Type B pancreatic cell (in vitro differentiated cells): ENCODE measurements at places on chromosomes 11 and 22.

GRCh38 chr22:19896665-19897355, 42.1 kb upstream of the GNB1L start:
- DNase-seq = no peak

DNA sequence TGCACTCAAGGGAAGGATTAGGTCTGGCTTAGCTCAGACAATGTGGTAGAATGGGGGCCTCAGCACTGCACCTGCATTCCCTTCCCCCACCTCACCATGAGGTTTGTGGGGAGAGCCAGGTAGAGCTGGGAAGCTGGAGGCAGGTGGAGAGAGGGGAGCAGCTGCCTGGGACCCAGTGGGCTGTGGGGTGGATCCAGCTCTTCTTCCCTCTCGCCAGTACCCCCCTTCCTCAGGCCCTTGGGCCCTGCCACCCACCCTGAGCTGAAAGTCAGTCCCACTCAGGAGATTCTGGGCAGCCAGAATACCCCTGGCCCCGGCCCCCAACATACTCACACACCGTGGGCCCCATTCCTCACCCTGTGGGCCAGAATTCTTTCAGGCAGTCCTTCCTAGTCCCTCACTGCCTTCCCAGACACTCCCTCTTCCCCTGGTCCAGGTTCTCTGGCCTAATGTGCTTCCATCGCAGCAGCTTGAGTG, 3.1 kb upstream of the POLD4 start:
- DNase-seq = no peak

- DNase-seq = no peak
Measured at GRCh38 chr11:14117632-14118031, 155.1 kb downstream of the SPON1 start.

- DNase-seq = no peak
Measured at GRCh38 chr11:46099963-46100316, 21.3 kb downstream of the PHF21A start.

- DNase-seq = no peak
Measured at GRCh38 chr22:45125188-45125587, 38.5 kb upstream of the NUP50 start.

DNA sequence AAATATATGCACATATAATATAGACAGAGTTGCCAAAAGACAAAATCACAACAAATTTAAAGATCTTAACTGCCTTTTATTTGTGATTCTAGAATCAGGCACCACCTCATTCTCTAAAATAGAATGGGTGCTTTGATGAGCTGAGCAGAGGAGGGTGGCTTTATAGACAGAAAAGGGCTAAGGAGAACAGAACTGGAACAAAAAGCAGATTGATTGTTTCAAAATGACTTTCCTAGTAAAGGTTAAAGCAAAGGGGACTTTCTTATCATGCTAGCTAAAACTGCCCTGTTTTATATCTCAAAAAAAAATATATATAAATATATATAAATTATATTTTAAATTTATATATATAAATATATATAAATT, 287.6 kb downstream of the FAT3 start:
- no peak for DNase-seq

- DNase-seq = no peak
Measured at GRCh38 chr11:85953491-85954143, 98.4 kb downstream of the CCDC83 start.

DNA sequence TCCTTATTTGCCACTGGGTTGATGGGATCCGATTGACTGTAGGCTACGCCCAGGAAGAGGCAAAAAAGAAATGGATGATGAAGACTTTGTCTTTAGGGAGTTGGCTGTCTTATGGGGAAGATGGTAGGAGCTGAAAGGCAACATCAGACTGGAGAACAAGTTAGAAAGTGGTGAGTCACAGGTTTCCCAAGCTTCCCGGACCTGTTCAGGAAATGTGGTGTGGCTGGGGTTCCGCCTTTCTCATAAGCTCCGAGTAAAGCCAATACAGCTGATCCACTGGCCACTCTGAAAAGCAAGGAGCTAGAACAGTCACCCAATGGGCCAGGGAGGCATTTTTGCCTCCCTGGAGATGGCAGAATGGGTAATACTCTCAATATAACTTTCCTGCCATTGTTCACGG, 194.5 kb downstream of the SNX19 start:
- DNase-seq = no peak

DNA sequence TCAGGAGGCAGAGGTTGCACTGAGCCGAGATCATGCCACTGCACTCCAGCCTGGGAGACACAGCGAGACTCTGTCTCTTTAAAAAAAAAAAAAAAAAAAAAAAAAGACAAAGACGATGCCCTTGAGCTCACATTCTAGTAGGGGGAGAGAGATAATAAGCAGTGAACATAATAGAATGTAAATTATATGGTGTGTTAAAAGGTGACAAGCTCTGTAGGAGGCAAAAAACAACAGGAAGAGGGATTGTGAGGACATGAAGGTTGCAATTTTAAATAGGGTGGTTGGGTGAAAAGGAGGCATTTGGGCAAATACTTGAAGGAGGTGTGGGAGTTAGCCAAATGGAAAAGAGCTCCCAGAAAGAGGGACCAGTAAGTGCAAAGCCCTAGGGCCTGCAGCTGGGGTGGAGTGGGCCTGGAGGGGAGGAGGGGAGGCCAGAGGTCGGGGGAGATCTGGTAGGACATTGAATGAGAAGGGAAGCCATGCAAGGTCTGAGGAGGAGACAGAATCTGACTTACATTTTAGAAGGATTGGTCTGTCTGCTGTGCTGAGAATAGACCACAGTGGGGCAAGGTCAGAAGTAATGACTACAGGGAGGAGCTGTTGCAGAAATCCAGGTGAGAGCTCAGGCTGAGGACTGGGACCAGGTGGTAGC, 26.6 kb downstream of the P2RY2 start:
- DNase-seq = no peak

DNA sequence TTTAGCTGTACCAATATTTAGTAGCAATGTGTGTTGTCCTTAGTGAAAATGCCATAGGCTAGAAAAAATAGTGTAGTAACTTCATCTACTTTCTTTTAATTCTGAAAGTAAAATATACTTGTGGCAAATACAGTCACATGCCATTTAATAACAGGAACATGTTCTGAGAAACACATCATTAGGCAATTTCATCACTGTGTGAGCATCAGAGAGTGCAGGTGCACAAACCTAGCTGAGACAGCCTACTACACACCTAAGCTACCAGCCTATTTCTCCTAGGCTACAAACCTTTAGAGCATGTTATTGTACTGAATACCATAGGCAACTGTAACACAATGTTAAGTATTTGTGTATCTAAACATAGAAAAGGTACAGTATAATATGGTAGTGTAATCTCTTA, 127.0 kb upstream of the PITPNB start:
- DNase-seq = no peak

- DNase-seq = no peak
Measured at GRCh38 chr22:22165936-22166710, 78.5 kb upstream of the VPREB1 start.

- DNase-seq = no peak
Measured at GRCh38 chr11:118374729-118375128, 15.3 kb downstream of the UBE4A start.

GRCh38 chr11:109034339-109034696, 369.4 kb downstream of the DDX10 start:
- no peak for DNase-seq

GRCh38 chr11:16788141-16789062, 50.0 kb downstream of the C11orf58 start:
- peak; percentile 82 for DNase-seq

DNA sequence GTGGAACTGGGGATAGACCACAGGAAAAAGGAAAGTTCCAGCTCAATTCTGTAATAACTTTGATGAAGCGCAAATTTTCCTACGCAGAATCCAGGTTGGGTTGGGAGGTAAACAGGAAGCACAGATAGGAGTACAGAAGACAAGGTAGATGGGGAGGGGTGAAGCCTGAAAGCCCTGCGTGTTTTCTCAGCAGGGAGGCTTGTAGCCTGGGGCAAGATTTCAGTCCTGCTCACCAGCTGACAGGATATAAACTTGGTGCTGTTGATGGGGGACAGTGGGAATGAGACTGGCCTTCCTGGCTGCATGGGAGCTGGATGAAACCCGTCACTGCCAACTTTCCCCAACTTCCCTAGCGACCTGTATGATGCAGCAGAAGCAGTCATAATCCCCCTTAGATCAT, 114.9 kb downstream of the ARHGAP32 start:
- DNase-seq = no peak

DNA sequence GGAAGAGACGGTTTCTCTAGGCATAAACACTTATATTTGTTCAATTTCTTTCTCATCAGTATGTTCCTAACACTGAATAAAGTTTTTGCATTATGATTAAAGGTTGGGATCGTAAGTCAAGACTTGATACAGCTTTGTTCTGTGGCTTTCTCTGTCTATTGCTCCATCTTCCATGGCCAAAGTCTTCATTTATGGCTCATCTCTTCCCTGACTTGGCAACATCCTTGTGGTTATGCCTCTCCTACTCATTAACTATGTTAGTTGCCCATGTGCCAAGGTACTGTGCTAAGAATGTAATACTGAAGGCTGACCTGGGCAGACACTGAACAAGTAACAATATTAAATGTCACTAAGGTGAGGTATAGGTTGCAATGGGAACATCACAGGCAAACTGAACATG, 1.6 kb upstream of the ACCSL start:
- DNase-seq = no peak

DNA sequence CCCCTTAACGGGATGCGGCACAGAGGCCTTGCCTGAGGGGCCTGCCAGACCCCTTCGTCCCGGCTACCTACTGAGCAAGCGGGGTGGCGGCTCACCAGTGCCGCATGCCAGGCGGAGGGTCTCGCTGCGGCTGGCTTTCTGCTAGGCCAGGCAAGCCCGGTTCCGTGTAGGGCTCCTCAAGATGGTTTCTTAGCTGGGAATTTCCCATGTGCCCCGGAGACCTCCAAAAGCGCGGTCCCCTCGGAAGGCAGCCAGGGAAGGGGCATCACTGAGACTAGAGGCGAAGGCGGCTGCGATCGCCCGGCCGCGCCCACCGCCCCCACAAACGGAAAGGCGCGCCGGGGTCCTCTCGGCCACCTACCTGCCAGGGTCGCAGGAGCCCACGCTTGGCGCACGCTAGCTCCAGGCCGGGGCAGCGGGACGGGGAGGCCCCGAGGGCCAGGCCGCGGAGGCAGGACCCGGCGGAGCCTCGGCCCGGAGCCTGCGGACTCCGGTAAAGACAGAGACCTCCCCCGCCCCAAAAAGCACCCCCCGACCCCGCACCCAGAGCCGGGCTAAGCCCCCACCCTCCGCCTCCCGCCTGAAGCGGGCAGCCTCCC, 23.8 kb downstream of the MICAL3 start:
- DNase-seq = no peak

- peak; percentile 43 for DNase-seq
Measured at GRCh38 chr11:118002541-118003423, 16.6 kb downstream of the IL10RA start.

- DNase-seq = no peak
Measured at GRCh38 chr11:64763526-64764039, 3.8 kb upstream of the PYGM start.

DNA sequence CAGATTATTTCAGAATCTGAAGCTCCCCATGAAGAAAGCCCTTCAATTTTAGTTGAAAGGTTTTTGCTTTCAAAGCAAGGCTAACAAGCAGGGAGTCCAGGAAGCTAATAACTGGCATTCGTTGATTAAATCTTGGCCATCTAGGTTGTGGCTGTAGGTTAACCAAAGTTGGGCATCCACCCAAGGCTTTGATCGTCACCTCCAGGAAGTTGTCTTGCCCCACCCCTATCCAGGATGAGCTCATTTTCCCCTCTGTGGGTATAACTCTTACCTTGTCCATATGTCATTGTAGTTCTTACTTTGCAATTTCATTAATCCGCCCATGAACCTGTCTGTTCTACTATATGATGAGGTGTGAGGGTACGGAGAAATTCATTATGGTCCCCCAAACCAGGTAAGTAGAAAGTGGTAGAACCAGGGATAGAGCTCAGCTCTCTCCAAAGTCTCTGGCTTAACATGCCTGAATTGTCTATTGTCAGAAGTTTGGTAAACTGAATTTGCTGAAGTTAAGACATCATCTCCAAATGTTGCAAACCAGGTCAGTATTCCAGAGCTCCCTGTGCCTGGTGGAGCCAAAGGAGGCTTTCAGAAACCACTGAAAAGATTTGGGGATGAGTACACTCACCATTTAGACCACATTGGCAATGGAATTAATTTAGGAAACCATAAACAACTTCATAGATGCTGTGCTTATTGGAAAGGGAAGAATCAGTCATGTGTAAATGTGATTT, 97.1 kb downstream of the CD44 start:
- DNase-seq = no peak

GRCh38 chr11:80048513-80048912, 607.7 kb upstream of the TENM4 start:
- no peak for DNase-seq

DNA sequence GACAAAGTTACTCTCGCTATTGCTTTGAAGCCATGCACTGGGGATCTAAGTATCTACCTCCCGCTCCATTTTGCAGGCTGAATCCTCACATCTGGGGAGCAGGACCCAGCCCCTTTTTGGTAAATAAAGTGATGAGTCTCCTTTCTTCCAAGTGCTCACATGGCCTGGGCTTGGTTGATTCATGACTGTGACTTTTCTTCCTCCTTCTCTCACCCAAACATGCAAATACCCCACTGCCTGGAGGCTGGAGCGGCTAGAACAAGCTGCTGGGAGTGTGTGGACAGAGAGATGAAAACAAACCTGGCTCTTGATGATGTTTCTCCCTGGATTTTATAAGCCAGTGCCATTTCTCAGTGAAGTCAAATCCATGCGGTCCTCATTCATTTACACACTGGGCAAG, 72.7 kb downstream of the TRIM29 start:
- DNase-seq = peak; percentile 27

DNA sequence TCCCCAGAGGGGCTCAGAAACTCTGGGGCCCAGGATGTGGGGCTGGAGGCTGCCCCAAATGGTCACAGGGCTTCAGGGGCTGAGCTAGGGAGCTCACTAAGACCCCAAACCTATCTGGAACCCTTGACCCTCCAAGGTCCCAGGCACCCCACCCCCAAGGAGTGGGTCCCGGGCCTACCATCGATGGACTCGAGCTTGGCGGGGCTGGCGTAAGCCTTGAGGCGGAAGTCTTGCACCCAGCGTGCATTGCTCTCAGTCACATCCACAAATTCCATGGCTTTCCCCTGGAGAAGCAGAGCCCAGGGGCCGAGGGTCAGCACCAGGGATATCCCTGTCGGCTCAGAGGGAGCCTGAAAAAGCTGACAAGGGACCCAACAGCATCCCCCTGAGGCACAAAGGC, 3.5 kb downstream of the GATD1 start:
- no peak for DNase-seq

GRCh38 chr11:122778148-122778547, 60.2 kb upstream of the CRTAM start:
- DNase-seq = no peak

DNA sequence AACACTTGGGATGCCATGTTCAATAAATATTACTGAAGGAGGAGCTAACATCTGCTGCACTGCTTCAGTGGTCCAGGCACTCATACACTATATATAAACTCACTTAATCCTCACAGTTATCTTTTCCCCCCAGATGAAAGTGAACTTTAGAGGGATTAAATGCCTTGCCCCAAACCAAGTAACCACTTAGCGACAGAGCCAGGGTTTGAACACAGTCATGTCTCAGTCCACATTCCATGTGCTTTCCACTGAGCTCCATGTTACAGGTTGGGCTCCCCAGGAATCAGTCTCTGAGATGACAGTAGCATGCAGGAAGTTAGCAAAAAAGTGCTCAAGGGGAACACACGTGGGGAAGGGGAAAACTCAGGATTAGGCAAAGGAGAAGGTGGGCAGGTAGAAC, 59.3 kb downstream of the ENDOD1 start:
- DNase-seq = no peak

GRCh38 chr11:6571434-6572008, 31.9 kb downstream of the RRP8 start:
- DNase-seq = no peak

GRCh38 chr22:29689880-29690213, 30.0 kb upstream of the CABP7 start:
- no peak for DNase-seq
